ENCODE measurements at places on chromosomes 1 and 21. TPM values are rescaled to one million over a fixed set of nuclear protein-coding genes. Genes with fewer than 3 reads are reported as not detected.

The NBPF10 gene
- 4.1 TPM for total RNA-seq

The OR2M5 gene
- not detected for total RNA-seq

The GNB1 gene
- total RNA-seq = 84.8 TPM

DNA sequence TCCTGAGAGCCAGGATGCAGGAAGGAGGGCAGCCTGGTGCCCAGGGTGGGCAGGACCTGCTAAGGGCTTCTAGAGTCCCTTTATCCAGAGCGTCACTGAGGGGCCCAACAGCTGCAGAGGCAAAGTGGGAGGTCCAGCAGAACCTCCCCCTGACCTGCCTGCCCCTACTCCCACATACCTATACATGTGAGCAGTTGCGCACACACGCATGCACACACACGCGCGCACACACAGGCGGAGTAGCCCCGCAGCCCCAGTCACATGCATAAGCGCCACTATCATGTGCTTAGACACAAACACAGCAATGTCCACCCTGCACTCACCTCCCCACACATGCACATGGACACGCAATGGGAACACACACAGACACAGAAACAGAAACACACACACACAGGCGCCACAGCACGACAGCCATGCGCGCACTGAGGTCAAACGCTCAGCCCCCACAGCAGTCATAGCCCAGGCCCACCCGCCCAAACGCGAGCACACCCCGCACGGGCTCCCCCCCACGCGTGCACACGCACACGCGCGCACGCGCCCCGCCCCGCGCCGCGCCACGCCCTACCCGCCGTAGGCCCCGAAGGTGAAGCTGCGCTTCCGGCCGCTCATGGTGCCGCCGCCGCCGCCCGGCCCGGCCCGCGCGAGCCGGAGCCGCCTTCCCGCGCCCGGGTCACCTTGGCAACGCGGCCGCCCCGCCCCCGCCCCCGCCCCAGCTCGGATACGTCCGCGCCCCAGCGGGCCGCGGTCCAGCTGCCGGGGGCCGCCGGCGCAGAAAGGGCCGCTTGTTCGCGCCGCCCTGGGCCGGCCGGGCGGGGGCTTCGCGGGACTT lies 17.7 kb downstream of the RAP1GAP start:
- no peak for DNase-seq

- no peak for DNase-seq
These were observed 140.3 kb upstream of the ERRFI1 start for GRCh38 chr1:8166406-8166805.

- DNase-seq = no peak
These were observed 14.6 kb downstream of the C1orf198 start for GRCh38 chr1:230853731-230854130.

DNA sequence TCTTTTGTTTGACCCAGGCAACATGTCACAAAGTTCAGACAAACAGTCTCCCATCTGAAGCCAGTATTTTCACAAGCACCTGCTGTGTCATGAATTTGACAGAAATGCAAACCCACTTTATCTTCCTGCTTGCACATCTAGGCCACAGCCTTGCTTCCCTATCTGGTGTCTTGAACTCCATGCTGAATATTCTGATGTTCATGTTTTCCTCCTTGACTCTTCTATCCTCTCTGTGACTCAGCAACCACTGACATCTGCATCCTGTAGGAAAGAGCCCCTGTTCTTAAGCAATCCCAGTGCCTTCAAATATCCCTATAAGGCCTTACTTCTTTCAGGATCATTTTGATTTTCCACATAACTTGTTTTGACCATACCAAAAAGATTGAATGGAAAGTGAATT lies 6.5 kb downstream of the CD55 start:
- DNase-seq = no peak

GRCh38 chr1:18200918-18201317 lies 93.3 kb downstream of the IGSF21 start:
- DNase-seq = no peak
